ENCODE measurements at places on chromosomes 7 and 10. TPM values are rescaled to one million over a fixed set of nuclear protein-coding genes. Genes with fewer than 3 reads are reported as not detected.

DNA sequence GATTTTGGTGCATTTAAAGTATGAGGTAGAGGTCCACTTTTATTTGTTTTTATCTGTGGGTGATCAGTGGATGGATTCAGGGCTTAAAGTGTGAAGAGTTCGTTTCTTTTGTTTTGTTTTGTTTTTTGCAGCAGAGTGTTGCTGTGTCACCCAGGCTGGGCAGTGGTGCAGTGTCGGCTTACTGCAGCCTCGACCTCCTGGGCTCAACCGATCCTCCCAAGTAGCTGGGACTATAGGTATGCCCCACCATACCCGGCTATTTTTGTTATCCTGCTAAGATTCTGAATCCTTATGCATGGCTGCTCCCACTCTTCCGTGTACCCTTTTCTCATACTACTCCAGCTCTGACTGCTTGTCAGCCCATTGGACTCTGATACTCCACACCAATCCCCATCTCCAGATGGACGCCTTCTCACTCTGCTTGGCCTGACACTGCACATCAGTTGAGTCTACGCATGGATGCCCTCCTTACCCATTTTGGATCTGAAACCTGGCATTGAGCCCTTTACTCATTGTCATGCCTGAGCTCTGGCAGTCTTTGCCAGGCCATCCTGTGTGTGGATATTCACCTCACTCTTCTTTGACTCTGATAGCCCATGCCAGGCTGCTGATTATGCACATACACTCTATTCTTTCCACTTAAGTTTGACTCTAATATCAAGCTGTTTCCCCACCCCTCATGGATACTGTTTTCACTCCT lies 119.5 kb downstream of the CCSER2 start:
- H3K4me1 ChIP-seq, result no peaks in the 10 kb centered on the region
- DNase-seq, result no peak
- H3K36me3 ChIP-seq, result no peaks in the 10 kb centered on the region
- H3K4me3 ChIP-seq, result no peak overlapping the region
- H3K27ac ChIP-seq, result no peak overlapping the region

DNA sequence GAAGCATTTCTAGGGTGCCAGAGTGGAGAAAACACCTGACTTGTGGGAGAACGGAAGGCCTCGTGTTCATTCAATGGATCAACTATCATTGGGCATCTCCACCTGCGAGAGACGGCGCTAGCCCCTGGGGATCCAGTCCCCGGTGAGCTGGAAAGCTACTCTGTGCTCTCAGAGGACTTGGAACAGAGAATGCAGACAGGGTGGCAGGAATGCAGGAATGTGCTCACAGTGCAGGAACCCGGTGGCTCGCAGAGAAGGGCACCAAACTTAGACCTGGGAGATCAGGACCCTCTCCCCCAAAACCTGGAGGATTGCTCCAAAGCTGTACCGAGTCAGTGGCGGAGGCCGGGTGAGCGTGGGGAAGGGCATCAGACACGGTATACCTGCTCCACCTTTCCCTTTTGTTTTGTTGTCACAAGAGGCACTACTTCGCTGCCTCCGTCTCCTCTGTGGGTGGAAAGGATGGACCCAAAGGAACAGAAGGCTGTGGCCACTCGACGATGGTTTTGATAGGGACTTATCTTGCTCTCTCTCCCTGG lies 569.0 kb upstream of the C7orf33 start:
- H3K27me3 ChIP-seq, result no peaks in the 10 kb centered on the region
- H3K27ac ChIP-seq, result no peak overlapping the region
- DNase-seq, result no peak
- H3K36me3 ChIP-seq, result no peaks in the 10 kb centered on the region
- no peaks in the 10 kb centered on the region for H3K4me1 ChIP-seq
- no peak overlapping the region for H3K4me3 ChIP-seq

DNA sequence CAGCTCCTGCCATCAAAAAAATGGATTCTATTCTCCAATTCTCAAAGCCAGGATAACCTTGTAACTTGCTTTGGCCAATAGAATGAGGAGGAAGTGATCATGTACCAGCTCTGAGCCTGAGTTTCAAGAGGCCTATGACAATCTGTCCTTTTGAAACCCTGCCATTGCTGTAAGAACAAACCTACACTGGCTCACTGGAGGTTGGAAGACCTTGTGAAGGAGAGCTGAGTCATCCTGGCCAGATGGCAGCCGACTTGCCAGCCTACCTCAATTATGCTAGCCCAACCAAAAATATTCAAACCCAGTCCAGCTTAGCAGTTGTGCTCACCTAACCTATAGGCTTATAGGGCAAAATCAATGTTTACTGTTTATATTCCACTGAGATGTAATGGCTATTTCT lies 93.0 kb downstream of the HGF start:
- no peaks in the 10 kb centered on the region for H3K27me3 ChIP-seq
- no peak overlapping the region for H3K4me3 ChIP-seq
- DNase-seq, result no peak
- no peak overlapping the region for H3K27ac ChIP-seq

Gene GBX1
- total RNA-seq, result not detected
